CD8-positive, alpha-beta memory T cell (primary cell): ENCODE measurements at places on chromosomes 6 and 20.
A peak's percentile ranks its signal among the peaks of the same experiment; 100 is the strongest.

DNA sequence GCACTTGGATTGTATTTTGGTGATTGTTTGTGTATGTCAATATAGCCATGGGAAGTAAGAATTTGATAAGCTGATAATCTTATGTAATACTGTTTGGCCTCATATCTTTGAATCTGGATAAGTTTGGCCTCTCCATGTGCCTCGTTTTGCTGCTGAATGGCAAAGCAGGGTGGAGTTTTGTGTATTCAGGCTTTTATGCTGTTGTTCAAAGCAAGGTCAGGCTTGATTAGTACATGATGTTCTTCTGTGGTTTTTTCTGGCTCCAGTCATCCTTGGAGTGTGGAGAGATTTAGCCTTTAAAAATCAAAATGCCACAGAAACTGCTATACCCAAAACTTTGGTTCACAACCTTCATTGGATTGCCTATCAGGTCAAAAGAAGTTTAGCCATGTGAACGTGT, 728.9 kb upstream of the GJE1 start:
- no peak for DNase-seq

- DNase-seq = no peak
These were observed 81.8 kb downstream of the ISM1 start for GRCh38 chr20:13302647-13303450.

DNA sequence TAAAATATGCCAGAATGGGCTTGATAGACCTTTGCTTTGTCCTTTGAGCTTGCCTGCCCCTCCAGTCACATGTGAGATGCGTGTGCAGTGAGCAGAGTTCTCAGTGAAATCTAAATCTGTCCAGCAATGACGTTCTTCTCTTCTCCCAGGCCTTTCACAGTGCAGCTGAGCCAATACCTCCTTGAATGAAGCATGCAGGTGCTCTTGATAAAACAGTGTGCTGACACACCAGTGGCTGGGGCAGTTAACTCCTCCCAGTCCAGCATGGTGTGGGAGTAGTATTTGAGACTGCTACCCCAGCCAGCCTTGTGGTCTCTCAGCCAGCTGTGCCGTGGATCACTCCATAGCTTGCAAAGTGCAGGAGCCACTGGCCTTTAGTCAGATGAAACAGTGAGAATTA, 240.5 kb downstream of the FARS2 start:
- no peak for DNase-seq

DNA sequence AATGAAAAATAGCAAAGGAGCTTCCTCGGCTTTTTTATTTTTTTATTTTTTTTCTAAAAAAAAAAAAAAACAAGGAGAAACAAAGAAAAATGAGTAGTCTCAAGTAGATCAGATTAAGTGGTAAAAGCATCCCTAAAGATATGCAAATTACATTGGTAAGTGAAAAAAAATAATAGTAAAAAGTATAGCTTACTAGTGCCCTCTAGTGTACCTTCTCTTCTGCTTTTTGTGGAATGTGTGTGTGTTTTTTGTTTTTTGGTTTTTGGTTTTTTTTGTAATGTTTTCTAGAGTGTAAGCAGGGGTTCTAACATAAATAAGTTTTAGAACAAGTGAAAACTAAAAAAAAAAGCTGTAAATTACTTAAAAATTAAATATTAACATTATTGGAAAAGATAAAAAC, 1062.0 kb downstream of the HACE1 start:
- no peak for DNase-seq

DNA sequence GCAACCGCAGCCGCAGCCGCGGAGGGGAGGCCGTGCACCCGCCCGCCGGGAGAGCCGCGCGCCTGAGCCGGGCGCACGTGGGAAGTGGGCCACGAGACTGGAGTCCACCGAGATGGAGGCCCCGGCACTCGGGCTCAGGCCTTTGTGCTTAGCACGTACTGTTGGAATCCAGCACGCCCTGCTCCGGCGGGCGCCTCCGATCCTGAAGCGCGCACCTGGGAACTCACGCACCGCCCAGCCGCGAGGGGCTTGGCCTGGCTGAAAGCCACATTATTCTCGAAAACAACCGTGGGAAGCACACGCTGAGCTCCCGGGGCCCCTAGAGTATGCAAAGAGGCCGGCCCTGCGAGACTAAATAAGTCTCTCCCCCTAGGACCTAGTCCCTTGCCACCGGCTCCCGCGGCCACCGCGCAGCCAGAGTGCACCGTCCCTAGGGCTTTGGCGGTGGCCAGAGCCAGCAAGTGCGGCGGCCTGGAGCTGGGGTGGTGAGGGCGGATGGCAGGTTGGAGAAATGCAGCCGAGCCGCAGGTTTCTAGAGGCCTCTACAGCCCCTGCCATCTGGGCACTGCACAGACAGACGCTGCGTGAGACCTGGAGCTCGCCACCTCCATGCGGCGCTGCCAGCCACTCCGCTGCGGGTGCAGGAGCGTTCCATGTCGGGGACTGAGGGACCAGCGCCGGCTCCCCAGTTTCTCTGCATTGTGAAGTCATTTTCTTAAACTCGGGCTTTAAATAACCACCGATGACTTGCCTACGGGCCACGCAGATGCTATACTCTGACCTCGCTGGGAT, 42.0 kb upstream of the LY86 start:
- peak; percentile 6 for DNase-seq

DNA sequence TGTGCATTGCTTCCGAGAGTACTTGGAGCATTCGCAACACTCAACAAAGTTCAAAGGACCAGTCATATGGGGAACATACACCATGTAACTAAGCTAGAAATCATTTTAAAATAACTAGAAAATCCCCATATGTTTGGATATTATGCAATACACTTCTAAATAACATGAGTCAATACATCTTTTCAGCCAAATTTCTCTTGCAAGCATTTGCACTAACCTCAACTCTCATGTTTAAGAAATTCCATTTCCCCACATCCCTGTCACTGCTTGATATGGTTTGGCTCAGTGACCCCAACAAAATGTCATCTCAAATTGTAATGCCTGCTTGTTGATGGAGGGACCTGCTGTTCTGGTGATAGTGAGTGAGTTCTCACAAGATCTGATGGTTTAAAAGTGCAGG, 85.7 kb upstream of the CST7 start:
- DNase-seq = no peak

DNA sequence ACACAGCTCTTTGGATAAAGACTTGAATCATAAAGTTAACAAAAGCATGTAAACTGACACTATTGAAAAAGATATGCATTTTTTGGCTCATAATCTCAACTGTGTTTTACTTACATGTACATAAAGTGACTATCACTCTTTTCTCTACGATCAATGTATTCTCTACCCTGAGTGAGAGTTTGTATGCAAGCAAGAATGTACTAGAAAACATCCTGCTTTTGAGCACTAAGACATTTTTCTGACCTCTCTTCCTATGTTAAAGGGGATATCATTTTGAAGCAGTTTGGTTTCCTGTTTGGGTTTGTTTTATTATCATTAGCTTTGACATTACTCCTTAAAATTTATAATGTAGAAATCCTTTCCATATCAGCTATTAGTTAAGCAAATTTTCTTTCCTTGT, 910.8 kb downstream of the C6orf118 start:
- no peak for DNase-seq

DNA sequence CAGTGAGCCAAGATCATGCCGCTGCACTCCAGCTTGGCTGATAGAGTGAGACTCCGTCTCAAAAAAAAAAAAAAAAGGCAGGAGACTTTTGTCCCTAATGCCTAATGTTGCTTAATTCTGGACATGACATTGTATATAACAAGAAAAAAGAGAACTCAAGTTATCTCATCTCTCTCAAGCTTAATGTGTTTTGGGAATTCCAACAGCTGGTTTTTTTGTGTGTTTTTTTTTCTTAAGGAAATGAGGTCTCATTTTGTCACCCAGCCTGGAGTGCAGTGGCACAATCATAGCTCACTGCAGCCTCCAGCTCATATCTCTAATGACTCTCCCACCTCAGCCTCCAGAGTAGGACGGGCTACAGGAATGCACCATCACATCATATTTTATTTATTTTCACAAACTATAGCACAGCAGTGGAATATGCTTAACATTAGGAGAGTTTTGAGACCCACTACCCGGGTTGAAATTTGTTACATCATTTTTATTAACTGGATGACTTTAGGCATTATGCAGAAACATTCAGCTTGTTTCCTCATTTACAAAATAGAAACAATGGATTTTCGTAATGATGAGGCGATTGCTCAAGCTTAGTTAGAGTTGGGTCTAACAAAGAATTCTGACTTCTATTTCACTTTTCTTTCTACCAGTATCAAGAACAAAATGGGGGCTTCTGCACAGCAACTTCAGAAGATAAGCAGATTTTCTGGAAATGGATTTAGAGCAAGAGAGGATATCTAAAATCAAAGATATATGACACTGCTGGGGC, 104.1 kb upstream of the BTN3A2 start:
- DNase-seq = no peak
